ENCODE measurements at places on chromosomes 1 and 21.

DNA sequence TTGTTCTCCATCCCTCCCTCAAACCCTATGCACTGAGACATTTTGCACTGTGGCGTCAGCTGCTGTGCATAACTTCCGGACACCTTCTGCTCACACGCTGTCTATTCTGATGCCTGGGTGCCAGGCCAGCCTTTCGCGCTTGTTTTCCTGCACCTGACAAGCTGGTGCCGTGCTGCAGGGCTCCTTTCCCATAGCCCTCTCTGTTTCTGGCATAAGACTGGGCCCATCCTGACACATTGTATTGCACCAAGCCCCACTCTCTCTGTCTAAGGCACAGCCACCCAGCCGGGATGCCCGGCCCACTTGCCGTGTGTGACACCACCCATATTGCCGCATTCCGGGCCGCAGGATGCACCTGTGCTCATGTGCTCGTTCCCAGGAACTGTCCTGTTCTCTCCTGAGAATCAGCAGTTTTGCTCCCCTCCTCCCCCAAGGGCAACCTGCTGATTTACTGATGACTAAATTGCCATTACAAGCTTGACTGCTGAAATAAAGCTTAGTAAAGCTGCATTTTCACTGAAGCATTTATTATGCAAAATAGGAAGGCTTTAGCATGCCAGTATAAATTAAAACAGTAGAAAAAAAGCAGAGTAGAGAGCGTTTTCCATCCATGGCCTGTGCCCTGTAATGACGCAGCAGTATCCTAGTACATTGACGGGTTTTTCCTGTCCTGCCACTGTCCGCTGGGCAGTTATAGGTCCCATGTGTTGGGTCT lies 88.0 kb downstream of the CD247 start:
- no peak for DNase-seq

- no peak for DNase-seq
These were observed 129.2 kb downstream of the CLIC6 start for GRCh38 chr21:34797921-34798535.

DNA sequence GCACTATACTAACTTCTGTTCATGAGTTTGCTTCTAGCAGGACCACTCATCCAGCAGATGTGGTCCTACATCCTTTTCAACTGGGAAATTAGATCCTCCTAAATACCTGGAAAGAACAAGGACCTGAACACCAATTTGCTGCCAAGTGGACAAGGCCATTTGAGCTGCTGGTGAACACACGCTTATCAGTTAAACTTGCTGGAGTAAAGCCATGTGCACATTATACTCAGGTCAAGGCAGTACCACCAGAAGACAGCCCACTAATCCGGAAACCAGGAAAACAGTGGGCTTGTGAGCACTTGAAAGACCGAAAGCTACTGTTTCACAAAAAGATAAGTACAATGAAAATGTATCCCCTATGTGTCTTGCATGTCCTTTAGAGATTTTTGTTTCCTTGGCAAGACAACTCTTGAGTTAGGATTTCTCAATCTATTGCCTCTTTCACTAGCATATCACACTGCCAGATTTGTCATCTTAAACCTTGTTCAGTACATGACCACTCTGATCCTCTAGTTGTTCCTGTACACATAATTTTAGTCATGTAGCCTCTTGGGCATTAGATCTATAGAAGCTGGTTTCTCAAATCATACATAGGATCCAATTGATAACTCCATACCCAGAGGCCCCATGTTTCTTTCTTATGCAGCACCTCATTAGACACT lies 4.5 kb upstream of the REN start:
- no peak for DNase-seq

- no peak for DNase-seq
These were observed 18.9 kb downstream of the SNAP47 start for GRCh38 chr1:227753999-227754711.

GRCh38 chr1:13893409-13893821 lies 193.4 kb downstream of the PRDM2 start:
- no peak for DNase-seq

DNA sequence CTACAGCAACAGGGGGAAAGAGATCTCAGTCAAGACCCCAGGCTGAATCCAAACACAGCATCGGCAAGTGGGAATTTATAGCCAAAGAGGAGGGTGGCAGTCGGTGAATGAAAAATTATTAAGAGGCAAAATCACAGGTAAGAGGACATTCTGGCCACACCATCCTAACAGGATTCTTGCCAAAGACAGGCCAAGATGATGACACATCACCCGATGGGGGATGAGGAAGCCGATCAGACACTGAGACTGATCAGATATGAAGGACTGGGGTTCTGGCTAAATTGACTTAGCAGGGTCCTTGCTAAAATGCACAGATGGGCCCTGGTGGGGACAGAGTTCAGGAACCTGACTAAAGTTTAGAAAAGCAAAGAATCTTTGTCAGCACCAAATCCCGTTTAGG lies 402.2 kb downstream of the SMYD3 start:
- no peak for DNase-seq

DNA sequence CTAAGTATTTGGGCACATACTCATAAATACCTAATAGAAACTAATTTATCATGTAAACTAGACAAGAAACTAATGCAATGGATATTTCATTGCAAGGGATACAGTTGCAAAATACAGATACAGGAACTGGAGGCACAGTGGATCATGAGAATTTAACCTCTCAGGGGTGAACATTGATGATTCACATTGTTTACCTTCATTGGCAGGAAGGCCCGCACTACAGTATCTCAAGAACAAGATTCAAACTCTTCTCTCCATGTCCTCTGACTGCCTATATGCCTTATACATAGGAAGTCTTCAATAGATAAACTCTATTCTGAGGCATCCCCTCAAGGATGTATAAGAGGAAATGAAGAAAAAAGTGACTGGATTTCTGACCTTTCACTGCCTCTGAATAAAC lies 18.4 kb upstream of the PTBP2 start:
- DNase-seq, result no peak

DNA sequence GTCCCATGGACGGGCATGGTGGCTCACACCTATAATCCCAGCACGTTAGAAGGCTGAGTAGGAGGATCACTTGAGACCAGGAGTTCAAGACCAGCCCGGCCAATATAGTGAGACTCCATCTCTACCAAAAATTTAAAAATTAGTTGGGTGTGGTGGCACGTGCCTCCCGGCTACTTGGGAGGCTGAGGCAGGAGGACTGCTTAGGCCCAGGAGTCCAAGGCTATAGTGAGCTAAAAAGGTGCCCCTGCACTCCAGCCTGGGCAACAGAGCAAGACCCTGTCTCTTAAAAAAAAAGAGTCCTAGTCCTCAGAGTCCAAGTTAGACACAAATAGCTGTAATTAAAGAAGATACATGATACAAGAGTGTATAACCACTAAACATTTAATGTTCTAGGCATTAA lies 20.1 kb downstream of the TRIT1 start:
- DNase-seq, result no peak

GRCh38 chr21:42986125-42986783 lies 11.9 kb downstream of the PKNOX1 start:
- no peak for DNase-seq

DNA sequence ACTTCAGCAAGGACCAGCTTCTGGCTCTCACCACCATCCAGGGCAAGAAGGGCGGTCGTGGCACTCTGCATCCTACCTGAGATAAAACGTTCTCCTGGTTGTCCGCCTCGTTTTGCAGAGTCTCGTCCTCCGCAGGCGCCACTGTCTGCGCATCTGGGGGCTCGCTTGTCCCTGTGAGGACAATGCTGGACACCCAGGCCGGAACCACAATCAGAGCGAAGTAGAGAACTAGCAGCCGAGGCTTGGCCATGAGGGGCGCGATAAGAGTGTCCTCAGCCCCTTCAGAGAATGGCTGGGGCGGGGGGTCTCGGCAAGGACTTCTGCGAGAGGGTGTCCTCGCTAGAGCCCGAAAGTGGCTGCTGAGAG lies 505 bp downstream of the OLFML2B start:
- DNase-seq, result no peak
